NCI-H1105 (cell line): ENCODE measurements at places on chromosomes 1 and 21.
A peak's percentile ranks its signal among the peaks of the same experiment; 100 is the strongest.

DNA sequence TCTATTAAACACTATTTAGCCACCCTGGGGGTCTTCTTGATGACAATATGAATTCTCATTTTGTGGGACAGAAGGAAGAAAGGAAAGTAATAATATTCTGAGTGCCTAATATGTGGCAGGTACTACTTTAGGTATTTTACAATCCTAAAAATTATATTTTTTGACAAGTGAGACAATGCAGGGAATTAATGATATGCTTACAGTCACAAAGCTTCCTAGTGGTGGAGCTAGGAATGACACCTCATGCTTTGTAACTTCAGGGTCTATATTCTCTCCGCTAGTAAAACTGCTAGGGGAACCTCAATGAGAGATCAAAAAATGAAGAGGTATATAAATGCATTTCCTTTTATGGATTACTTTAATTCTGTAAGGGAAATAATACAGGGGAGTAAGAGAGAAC is 44.3 kb downstream of the TPR start:
- DNase-seq: no peak

GRCh38 chr1:180237869-180238476 is 7.9 kb downstream of the LHX4 start:
- DNase-seq: no peak

- no peak for DNase-seq
Observed at GRCh38 chr1:121516234-121516967, 331.6 kb downstream of the SRGAP2C start.

DNA sequence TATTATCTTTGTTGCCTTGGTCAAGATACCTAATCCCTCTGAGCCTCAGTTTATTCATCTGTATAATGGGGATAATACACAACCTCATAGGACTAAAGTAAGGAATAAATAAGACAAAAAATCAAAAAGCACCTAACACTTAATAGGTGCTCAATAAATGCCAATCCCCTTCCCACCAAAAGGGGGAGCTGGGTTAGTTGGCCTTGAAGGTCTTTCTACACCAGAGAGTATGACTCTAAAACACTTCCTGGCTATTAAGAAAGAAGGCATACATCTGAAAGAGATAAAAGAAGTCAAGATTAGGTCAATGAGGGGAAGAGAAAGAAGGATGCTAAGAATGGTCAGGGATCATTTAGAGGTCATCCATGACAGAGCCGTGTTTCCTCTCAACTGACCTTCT is 11.1 kb downstream of the VSIG8 start:
- DNase-seq: no peak

DNA sequence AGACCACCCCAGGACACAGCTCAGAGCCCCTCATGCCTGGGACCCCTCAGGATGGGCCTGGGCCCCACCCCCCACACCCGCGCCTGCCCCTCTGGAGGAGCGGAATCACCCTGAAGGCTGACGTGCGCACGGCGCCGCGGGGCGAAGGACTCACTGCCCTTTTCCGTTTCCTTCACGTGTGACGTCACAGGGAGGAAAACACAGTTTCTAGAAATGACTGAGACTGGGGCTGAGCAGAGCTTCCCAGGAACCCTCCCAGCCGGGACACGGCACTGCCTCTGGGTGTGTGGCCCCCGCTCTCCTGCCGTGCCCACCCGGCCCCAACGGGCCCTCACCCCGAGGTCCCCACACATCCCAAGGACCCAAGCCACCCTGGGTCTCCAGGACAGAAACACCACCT is 5.4 kb upstream of the TNFRSF4 start:
- no peak for DNase-seq

- no peak for DNase-seq
Observed at GRCh38 chr1:43293896-43294760, 6.7 kb upstream of the TIE1 start.

- DNase-seq: no peak
Observed at GRCh38 chr1:183140633-183141032, 45.4 kb upstream of the LAMC2 start.

- no peak for DNase-seq
Observed at GRCh38 chr1:234327577-234328164, 45.6 kb upstream of the COA6 start.

- DNase-seq: peak; percentile 91
Observed at GRCh38 chr1:26145041-26145959, 13.6 kb upstream of the FAM110D start.

DNA sequence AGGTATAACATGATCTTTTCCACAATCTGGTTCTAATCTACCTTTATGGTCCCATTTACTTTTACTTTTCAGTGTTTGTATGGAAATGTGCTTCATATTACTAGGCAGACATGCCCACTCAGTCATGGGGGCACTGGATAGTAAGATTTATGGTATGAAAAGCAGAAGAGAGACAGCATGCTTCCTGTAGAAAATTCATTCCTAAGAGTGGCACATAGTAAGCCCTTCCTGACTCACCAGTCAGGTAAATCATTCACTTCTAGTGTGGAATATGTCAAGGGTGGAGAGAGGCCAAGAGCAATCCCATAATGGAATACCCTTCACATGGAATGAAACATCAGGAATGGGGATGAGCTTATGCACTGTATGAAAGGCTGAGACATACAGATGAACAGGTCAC is 49.5 kb upstream of the BCL10 start:
- DNase-seq: no peak

DNA sequence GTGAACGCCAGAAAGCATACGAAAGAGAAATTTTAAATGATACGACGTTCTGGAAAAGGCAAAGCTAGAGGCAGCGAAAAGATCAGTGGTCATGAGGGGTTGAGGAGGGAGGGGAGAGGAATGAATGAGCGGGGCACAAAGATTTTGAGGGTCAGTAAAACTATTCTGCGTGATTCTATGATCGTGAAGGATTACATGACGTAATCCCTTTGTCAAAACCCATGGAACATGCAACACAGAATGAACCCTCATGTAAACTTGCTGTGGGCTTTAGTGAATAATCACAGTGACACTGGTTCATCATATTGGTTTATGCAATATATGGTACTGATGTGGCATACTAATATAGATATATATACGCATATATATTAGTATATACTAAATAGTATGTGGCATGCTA is 13.0 kb downstream of the LRRC38 start:
- no peak for DNase-seq

DNA sequence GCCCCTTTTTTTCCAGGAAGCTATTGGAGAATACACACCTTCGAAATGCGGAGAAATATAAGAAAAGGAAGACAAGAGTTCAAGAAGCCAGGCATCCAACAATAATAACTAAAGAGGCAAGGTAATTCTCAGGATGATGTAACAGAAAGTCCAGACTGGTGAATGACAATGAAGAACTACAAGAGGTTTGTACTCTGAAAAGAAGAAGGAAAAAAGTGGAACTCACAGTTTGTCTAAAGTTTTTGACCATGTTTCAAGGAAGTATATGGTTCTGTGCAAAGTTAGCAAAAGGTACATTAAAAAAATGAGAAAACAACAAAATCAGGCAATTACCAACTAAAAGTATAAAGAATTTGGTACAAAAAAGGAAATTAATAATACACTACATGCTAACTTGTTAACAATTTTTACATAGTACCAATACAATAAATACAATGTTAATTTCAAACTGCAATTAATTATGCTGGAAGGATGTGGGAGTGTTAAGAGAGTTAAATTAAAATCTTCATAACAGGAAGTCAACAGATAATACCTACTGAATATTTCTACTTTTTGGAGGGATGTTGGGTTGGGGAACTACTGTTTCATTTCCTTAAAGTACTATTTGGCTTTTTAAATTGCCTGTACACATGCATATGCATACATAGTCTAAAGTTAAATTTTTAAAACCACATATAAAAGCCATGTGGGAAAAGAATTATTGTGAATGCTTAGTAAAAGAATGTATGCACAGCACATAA is 12.9 kb upstream of the CD55 start:
- DNase-seq: no peak

DNA sequence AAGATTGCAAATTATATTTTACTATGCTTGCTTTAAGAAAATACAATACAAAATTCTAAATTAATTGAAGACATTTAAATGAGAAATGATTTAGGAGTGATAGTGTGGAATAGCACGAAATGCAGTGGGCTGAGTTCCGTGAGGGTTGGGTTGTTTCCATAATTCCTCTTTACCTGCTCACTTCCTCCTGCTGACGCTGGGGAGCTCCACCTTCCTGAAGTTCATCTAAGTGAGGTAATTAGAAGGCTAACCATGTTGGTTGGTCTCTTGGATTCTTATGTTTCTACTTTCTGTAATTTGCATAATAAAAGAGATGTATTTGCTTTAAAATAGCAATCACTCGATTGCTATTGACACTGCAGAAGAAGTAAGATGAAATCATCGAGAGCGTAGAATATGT is 4.7 kb downstream of the OR14I1 start:
- DNase-seq: no peak

GRCh38 chr1:211697356-211697755 is 21.9 kb upstream of the NEK2 start:
- no peak for DNase-seq

DNA sequence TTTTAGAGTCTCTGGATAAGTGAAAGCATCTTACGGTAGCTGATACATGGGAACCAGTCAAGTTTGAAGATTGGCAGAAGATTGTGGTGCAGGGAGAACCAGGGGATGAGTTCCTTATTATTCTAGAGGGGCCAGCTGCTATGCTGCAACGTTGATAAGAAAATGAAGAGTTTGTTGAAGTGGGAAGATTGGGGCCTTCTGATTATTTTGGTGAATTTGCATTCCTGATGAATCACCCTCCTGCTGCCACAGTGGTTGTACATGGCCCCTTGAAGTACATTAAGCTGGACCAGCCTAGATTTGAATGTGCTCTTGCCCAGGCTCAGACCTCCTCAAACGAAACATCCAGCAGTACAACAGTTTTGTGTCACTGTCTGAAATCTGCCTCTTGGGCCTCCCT is 45.9 kb downstream of the BTBD8 start:
- no peak for DNase-seq

- DNase-seq: no peak
Observed at GRCh38 chr1:33320619-33321165, at the start of gene A3GALT2. Gene A3GALT2 (minus strand): TSS chr1:33321098. CDS start chr1:33321098, 0 bp downstream.

- DNase-seq: no peak
Observed at GRCh38 chr21:41865002-41865777, 14.0 kb downstream of the PRDM15 start.

DNA sequence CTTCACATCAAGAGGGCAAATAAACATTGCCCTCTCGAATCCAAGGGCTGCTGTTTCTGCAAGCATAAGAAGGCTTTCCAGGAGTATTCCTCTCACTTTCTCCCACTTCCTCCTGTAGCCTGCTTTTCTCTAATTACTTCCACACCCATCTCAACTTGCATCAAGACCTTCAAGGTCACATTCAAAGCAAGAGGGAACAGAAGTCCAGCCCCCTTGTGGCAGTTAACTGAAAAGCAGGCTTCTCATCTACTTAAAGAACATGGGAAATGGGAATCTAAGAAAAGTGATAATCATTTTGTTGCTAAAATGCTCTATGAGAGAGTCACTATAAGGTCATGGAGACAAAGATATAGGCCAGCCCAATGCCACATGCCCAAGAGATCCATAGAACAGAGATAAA is 874.4 kb downstream of the KCNT2 start:
- DNase-seq: no peak

DNA sequence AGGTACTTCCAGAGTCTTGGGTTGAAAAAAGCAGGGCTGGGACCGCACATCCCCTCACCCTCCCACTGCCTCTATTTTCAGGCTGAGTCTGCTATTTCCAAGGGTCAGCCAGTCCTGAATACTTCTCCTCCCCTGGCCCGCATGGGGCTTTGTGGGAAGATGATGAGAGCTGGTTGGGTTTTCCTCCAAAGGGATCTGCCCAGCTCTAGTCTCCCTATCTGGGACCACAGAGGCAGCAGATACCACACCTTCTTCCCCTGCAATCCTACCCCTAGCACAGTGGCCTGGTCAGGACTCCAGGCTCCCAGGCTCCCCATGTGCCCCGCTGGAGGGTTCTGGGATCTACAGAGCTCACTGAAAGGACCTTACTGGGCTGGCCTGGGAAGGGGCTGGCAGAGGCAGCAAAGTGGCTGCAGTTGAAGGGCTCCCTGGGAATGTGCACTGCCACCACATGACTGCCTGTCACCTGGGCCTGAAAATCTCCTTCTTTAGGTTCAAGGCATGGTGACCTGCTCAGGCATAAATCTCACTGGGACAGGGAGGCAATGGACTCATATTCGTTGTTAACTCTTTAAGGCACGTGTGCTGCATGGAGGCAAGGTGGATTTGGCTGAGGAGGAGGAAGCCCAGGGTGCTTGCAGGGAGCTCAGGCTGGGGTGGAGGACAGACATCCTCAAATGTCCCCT is 13.1 kb downstream of the CACNA1S start:
- no peak for DNase-seq

- no peak for DNase-seq
Observed at GRCh38 chr1:111592389-111593361, 26.9 kb upstream of the RAP1A start.

DNA sequence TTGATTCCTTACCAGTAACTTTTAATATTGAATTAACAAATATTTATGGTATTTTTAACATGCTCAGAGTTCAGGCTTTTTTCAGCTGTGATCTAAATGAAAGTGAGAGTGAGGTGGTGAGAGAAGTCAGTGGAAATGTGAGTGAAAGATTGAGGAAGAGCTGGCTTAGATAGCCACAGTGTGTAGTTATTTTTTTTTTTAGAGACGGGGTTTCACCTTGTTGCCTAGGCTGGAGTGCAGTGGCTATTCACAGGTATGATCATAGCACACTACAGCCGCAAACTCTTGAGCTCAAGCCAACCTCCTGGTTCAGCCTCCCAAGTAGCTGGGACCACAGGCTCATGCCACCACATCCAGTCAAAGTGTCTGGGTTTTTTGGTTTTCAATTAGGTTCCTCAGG is 10.9 kb downstream of the RNF11 start:
- DNase-seq: no peak

DNA sequence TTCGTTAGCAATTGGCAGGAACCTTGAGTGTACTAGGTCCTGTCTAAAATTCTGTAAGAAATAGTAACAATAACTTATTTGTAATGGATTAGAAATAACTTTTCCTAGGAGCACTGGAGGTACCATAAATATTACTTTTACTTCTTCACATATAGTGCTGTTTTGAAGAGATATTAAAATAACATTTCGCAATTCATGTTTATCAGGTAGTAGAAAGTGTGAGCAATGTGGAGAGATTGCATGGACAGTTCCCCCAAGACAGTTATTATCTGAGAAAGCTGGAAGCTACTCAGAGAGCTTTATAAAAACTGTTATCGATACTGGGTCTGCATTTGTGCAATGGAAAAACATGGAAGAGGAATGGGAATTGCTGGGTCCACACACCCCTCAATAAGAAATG is 128.5 kb upstream of the KIF26B start:
- no peak for DNase-seq

GRCh38 chr1:109923131-109923945 is 12.7 kb downstream of the CSF1 start:
- no peak for DNase-seq

GRCh38 chr1:171622152-171622462 is at the start of gene MYOCOS:
Gene MYOCOS (plus strand): TSS chr1:171622243. CDS start chr1:171623884, 1,641 bp downstream.
- no peak for DNase-seq

- DNase-seq: no peak
Observed at GRCh38 chr1:74935446-74935845, 198.7 kb upstream of the LHX8 start.

- no peak for DNase-seq
Observed at GRCh38 chr21:38538353-38538752, 40.1 kb upstream of the ERG start.
